ENCODE measurements at places on chromosomes 5 and 9. TPM values are rescaled to one million over a fixed set of nuclear protein-coding genes. Genes with fewer than 3 reads are reported as not detected.

HMGXB3 gene
- total RNA-seq = 42.3 TPM

KDM3B gene
- 49.6 TPM for total RNA-seq

RASGRF2 gene
- total RNA-seq = 12.0 TPM

GRCh38 chr5:116632890-116633289, 58.3 kb upstream of the SEMA6A start:
- DNase-seq = no peak

GRCh38 chr9:69180670-69181069, 6.6 kb downstream of the TJP2 start:
- no peak for DNase-seq

DNA sequence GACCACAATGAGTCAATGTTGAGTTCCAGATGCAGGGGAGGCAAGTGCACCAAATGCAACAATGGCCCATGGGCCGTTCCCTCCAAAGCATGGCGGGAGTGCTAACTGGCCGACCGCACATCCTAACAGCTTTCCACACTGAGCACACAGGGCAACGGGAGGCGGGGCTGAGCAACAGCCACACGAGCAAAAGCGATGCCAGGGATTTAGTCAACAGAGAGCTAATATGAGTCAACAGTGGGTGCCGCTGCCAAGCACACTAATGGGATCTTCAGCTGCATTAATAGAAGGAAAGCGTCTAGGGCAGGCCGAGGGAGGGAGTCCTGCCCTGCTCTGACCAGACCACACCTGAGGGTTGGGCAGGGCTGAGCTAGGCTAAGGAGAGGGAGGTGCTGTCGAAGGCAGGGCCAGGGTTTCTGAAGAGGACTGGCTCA, 4.6 kb downstream of the EPB41L4B start:
- no peak for DNase-seq

Measured in lung (tissue), 17 donors.